ENCODE measurements at places on chromosomes 12 and 14.

DNA sequence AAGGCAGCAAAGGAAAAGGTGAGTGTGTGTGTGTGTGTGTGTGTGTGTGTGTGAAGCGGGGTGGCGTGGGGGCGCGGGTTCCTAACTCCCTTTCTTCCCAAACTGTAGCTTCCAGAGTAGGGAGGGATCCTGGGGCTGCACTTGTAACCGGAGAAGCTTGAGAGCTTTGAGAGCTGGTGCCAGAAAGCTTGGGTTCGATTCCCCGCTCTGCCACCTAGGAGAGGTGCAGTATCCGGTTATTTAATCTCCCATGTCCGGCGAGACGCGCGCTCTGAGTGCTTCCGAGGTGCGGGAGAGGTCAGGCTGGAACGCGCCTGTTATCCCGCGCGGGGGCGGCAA lies 7.2 kb upstream of the RACGAP1 start:
- no peak for DNase-seq

GRCh38 chr14:35335388-35336092 lies 43.4 kb downstream of the PSMA6 start:
- DNase-seq, result no peak

- peak; percentile 55 for DNase-seq
Observed at GRCh38 chr14:54329082-54329695, 67.6 kb upstream of the CDKN3 start.

DNA sequence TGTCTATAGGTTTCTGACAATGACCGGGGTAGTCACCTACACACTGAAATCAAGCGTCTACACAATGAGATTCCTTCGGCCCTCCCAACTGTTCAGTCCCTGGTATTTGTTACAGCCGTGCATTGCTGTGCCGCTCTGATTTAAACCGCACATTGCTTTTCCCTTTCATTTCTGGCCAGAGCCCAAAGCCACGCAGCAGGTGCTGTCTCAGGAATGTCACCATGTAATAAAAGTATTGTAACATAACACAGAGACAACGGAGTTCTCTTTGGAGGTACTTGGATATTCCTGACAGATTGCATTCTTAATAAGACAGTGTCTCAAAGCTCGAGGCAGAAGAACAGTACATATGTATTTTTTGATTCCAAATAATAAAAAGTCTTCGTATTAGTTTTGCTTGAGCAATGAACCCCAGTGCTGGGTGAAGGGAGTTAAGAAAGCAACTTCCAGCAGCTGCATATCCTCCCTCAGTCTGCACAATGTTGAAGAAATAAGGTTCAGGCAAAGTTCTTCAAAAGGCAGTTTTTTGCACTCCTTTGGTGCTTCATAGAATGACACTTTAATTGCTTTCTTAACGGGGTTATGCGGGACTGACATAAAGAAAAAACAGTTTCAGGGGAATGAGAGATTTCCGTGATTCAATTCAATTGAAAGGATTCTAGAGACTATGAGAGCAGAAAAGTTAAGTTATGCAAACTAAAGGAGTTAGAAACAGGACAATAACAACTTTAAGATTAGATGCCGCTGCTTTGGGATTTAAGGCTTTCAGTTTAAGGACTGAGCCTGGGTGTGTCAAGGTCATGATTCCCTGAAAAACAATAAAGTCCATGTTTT lies 288.7 kb upstream of the FLRT2 start:
- no peak for DNase-seq

- DNase-seq, result no peak
Observed at GRCh38 chr14:55754871-55755270, 174.9 kb downstream of the KTN1 start.

DNA sequence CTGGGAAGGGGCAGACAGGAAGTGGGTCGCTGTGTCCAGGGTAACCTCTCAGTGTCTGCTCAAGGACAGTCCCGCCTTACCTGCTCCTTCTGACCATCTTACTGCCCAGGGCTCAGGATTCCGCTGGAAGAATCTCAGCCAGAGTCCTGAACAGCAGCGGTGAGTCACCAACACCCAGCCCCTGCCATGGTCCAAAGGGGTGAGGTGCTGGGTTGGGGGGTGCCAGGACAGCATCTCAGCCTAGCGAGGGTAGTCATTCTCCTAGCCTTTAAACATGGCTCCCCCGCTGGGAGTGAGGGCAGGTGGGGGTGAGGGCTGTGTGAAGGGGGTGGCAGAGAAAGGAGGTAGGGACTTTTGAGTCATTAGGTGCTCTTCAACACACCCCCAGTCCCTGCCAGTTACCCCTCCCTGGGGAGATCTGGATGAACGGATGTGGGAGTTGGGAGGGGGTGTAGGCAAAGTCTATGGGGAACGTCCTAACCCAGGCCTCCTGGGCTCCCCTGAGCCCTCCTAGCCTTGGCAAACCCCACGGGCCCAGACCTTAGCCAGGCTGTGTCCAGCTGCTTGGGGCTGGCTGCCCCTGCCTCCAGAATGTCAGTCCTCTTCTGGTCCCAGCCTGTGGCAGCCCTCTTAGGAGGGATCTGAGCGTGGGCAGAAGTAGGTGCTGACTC lies 2.5 kb downstream of the TAMALIN start:
- DNase-seq, result no peak

GRCh38 chr12:43291516-43291915 lies 260.5 kb downstream of the ADAMTS20 start:
- no peak for DNase-seq

DNA sequence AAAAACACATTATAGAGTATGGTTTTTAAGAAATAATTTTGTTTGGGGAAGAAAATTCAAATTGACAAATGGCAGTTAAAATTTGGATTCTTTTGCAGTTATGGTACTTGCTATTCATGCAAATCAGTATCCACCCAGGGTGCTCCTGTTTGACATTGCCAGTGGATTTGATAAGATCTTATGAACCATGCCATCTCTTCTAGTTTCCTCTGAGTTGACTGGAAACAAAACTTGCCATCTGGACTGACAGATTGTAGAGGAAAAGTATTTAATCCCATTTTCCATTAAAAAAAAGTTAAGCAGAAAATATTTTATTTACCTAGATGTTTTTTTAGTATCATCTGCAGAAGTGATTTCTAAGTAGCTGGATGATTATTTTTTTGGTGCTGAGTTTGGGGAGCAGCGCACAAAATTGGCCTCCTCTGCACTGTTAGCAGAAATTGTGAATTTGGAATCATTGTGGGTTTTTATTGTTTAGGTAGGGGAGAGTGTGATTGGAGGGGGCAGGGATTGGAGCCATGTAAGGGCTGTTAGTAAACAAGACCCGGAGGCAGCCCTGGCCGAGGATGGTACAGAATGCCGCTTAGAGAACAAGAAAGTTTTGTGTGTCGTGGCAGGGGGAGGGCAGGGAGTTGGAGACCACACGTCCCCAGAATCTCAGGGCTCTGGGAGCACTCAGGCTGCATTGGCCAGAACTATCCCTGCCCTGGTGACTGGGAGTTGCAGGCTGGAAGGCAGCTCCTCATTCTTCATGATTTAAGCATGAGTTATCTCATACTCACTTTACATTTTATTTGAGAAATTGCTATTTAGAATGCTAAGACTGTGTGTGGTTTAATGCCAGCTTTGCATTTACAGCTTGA lies 56.6 kb downstream of the WDR20 start:
- peak; percentile 44 for DNase-seq
